GDM1 (cell line): ENCODE measurements at places on chromosomes 7 and 10.

GRCh38 chr10:17904564-17904963 is 47.2 kb upstream of the SLC39A12 start:
- DNase-seq: no peak

GRCh38 chr10:85407088-85407487 is 959.5 kb downstream of the GRID1 start:
- DNase-seq: no peak

- no peak for DNase-seq
These were observed 25.9 kb downstream of the DGKI start for GRCh38 chr7:137820677-137821420.

DNA sequence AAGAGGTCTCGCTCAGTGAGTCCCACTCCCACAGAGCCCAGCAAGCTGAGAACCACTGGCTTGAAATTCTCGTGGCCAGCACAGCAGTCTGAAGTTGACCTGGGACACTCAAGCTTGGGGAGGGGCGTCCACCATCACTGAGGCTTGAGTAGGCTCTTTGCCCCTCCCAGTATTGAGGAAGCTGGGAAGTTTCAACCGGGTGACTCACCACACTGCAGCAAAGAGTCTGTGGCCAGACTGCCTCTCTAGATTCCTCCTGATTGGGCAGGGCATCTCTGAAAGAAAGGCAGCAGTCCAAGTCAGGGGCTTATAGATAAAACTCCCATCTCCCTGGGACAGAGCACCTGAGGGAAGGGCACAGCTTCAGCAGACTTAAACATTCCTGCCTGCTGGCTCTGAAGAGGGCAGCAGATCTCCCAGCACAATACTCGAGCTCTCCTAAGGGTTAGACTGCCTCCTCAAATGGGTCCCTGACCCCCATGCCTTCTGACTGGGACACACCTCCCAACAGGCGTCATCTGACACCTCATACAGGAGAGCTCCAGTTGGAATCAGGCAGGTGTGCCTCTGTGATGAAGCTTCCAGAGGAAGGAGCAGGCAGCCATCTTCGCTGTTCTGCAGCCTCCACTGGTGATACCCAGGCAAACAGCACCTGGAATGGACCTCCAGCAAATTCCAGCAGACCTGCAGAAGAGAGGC is 970.9 kb upstream of the LRRN3 start:
- no peak for DNase-seq

DNA sequence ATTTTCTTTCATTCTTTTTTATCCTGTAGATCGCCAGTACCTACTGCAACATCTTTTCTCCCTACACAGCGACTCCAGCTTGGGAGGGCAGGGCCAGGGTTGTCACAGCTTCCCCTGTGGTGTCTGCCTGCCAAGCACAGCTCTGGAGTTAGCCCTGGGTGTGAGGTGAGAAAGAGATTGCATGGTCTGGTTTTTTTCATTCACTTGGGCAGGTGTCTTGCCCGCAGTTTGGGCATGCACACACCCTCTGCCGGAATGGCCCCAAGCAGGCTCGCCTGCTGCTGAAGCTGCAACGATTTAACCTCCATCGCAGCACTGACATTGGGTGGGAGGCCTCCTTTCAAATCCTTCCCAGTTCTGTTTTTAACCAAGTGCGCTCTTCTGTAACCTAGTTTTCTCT is 132.8 kb downstream of the WNT2 start:
- DNase-seq: no peak

GRCh38 chr10:5860066-5860465 is 29.6 kb downstream of the ANKRD16 start:
- no peak for DNase-seq

GRCh38 chr7:42181566-42181965 is 55.4 kb downstream of the GLI3 start:
- DNase-seq: no peak

GRCh38 chr10:114042895-114043531 is 653 bp upstream of the ADRB1 start:
- DNase-seq: no peak

- no peak for DNase-seq
These were observed 23.4 kb upstream of the PRKCQ start for GRCh38 chr10:6603142-6604125.

DNA sequence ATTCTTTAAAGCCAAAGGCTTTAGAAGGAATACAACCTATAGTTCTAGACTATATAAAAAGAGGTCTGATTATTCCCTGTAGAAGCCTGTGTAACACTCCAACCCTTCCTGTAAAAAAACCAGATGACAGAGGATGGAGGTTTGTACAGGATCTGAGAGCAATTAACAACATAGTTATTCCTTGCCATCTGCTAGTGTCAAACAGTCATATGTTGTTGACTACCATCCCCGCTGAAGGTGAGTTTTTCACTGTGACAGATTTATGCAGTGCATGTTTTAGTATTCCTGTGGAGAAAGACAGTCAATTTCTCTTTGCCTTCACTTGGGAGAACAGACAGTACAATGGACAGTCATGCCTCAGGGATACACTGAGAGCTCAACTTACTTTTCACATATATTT is 19.0 kb upstream of the SLC26A4 start:
- no peak for DNase-seq

DNA sequence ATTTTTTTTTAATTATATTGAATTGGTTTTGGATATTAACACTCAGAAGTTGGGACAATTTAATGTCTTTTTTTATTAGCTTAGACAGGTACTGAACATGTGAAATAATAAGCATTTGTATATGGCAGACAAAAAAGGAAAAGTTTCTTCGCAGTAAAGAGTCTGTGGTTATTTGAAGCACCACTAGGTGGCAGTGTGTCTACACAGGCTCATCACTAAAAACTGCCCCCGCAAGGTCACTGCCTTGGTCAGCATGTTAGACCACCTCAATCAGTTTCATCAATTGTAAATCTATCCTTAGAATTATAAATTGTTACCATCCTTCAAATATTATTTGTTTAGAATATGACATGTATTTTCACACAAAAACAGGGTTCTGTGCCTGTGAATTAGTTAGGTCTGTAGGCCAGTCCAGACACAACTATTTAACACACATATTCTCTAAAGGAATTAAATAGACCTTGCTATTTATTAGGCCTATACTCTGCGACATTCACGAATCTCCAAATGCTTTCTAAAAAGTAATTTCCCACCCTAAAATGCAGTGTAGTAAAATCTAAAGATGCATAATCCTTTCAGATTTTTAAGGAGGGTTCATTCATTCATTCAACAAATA is 17.0 kb downstream of the PNLIPRP3 start:
- no peak for DNase-seq

DNA sequence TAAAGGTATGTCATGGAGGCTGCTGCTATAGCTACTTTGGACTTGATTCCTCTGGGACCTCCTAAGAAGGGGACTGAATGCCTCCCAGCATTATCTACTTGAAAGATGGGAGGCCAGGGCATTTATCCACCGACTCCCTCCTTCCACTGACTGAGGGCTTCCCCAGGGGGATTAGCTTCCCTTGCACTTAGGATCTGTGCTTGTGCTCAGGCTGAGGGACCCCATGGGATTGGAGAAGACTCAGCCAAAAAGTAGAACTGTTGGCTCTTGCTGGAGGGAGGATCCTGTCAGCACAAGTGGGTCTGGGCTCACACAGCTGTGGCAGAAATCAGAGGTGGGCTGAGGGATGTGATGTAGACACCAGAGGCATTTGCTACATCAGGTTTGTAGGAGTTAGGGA is 81.5 kb upstream of the SYPL1 start:
- no peak for DNase-seq

DNA sequence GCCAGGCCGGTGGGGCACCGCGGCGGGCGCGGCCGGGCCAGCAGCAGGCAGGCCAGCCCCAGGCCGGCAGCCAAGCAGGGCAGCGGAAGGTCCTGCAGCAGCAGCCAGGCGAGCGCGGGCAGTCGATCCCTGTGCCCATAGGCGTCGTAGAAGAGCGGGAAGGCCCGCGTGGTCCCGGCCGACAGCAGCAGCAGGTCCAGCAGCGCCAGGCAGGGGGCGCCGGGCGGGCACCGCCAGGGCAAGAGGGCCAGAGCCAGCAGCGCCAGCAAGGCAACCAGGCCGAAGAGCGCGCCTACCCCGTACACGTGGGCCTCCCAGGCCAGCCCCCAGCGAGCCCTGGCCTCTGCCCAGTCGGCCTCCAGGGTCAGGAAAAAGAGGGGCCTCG is 8.4 kb upstream of the RBM28 start:
- no peak for DNase-seq

GRCh38 chr7:75546237-75547015 is 54.3 kb downstream of the SPDYE5 start:
- DNase-seq: no peak

DNA sequence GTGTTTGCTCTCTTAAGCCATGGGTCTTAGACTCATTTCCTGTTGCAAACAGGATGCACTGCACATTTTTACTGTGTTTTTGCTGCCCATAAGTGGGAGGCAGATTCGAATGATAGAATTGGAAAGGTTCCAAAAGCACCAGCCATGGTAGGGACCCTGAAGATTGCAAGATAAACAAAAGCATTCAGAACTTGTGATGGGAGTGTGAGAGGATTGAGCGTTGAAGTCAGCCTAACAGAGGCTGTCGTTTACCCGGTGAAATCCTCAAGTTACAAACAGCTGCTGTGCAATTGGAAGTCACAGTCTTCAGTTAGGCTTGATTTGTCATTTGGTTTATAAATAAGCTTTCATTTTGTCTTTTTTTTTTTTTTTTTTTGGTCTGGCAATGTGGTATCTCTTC is 192.7 kb upstream of the MKI67 start:
- DNase-seq: no peak

- no peak for DNase-seq
These were observed 338.6 kb downstream of the CNTNAP2 start for GRCh38 chr7:146455091-146455655.

- no peak for DNase-seq
These were observed 57.4 kb upstream of the CASD1 start for GRCh38 chr7:94452239-94452638.

DNA sequence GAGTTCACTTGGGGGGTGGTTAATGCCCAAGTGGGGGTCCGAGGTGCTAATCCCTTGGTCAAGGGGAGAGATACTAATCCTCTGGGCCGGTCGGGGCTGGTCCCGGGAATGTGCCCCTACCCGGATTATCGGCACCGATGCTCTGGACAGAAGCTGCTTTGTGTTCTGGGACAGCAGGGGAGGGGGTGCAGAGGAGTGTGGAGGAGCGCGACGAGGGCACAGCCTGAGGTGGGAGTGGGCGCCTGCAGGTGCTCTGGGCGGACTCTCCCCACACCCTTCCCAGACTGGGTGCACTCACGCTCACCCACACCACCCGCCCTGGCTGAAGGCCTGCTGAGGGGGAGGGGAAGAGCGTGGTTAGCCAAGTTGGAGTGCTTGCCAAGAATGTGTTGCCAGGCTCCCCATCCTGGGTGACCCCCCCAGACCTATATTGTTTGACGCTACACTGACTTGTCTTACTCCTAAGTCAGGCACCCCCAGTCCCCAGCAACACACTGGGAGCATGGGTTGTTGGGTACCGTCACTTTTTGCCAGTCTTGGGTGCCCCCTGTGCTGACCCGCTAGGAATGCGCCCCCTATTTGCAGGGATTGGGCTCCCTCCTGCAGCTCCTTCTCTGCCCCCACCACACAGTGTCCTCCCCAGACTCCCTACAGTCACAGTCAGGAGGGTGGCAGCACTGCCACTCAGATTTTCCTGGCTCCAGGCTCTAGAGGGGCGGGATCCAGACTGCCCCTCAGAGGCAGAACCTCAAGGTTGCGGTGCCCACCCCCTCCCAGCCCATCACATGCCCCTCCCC is 1.2 kb downstream of the SLC4A2 start:
- DNase-seq: no peak

DNA sequence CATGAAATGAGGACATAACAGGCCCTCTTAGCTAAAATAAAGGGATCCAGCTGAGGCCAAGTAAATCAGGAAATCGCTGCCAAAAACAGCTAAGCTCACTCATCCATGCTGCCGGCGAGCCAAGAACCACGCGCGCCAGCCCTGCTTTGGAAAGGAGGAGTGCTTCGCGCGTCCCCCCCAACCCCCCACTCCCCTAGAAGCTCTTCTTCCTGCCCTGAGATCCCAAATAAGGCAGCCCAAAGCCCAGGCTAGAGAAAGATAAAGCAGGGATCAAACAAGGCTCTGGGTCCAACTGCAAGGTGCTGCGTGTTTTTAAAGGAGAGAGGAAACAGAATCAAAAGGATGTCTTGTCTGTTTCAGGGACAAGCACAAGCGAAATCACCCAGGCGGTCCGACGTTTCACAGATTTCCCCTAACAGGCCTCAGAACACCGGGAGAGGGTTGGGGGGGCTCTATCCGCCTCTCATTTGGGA is 168.3 kb upstream of the AUTS2 start:
- DNase-seq: no peak

GRCh38 chr7:19239951-19240350 is 94.7 kb upstream of the FERD3L start:
- no peak for DNase-seq

- no peak for DNase-seq
These were observed 63.3 kb downstream of the RASGEF1A start for GRCh38 chr10:43203448-43204041.

DNA sequence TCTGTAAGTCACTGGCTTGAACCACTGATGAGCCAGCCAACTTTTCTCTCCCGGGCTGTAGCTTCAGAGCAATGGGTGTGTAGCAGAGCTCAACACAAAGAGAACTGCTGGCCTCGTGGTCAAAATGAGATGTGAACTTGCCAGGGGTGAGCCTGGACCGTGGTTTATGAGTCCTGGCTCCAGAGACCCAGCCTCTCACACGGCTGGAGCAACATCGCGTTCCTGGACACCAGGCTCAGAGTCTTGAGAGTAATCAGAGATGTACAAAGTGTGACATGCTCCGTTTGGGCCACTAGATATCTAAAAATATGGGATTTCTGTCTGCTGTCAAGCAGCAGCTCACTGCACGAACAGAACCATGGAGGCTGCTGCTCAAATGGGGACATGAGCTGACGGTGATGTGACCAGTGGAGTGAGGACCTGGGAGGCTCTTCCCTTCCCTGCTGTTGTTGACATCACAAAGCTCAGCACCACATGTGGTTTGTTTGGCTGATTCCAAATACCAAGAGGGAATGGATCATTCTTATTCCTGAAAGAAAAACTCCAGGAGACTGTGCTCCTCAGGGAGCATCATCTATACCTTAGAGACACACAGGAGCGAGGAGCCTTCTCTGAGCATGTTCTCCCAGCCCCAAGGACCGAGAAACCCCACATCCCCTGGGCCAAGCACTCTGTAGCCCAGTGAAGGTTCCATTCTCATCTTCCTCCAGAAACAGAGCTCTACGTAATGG is 9.2 kb upstream of the SVIL start:
- DNase-seq: no peak
